Activated CD8-positive, alpha-beta memory T cell treated with anti-CD3 and anti-CD28 coated beads, Interleukin-2, amount 50 U/mL, for 4 hours (primary cell): ENCODE measurements at places on chromosomes 7 and 10.

GRCh38 chr10:10392511-10392910, 625.2 kb upstream of the CELF2 start:
- DNase-seq: no peak

DNA sequence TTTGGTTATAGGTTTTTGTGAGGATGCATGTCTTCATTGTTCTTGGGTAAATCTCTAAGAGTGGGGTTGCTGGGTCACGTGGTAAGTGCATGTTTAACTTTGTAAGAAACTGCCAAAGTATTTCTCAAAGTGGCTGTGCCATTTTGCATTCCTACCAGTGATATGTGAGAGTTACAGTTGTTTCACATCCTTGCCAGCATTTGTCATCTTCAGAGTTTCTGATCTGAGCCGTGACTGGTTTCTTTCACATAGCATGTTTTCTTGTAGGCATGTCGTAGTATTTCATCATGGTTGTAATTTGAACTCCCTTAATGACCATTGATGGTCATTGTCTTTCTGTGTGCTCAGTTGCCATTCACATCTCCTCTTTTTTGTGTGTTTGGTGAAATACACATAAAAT, 286.0 kb downstream of the RNLS start:
- no peak for DNase-seq

DNA sequence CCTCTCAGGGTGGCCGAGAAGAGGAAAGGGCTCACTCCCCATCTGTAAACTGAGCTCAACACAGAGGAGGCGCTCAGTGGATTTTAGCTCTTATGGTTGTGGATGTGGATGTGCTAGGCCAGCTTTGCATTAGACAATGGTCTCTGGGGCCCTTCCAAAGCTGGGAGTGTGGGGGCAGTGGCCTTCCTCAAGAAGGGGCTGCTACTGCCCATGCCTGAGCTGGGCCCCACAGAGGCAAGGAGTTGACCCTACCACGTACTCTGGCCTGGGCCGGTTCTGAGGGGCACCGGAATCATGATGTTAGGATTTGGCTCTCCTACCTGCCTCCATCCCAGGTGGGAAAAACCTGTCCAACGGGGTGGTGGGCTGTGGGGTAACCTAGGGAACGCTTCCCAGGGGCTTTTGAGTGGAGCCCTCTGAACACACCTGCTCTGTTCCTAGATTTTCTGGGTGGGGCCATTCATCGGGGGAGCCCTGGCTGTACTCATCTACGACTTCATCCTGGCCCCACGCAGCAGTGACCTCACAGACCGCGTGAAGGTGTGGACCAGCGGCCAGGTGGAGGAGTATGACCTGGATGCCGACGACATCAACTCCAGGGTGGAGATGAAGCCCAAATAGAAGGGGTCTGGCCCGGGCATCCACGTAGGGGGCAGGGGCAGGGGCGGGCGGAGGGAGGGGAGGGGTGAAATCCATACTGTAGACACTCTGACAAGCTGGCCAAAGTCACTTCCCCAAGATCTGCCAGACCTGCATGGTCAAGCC, 11.5 kb downstream of the AQP1 start:
- peak; percentile 9 for DNase-seq

GRCh38 chr7:18174996-18175395, 147.3 kb upstream of the PRPS1L1 start:
- DNase-seq: no peak

DNA sequence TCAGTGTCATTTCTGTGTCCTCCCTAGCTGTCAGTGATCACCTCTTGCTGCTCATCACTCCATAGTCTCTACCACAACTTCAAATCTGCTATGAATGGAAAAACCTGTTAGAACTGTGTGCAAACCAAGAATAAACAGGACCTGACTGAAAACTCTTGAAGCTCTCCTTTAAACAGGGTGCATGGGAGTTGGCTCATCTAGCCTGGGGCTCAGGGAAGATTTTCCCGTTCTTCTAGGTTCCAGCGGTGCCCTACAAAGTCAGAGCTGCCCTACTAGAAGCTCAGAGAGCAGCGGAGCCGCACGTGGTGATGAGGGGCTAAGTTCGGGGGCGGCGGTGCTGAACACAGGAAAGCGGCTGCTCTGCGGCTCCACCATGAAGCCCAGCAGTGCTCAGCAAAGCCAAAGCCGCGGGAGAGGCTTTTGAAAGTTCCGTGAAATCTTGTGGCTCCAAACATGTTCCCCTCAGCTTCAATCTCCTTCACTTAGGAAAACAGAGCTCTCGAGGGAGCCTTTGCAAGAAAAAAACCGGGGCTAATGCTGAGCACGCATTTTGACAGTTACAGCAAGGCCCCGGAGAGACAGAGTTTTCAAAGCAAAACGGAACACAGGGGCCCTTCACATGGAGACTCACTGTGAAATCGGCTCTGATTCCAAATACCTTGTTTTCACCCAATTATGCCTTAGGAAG, 30.5 kb downstream of the RGS10 start:
- DNase-seq: no peak

GRCh38 chr7:42278344-42278743, 41.3 kb upstream of the GLI3 start:
- no peak for DNase-seq

- no peak for DNase-seq
Observed at GRCh38 chr10:89744026-89744425, 42.6 kb downstream of the KIF20B start.

DNA sequence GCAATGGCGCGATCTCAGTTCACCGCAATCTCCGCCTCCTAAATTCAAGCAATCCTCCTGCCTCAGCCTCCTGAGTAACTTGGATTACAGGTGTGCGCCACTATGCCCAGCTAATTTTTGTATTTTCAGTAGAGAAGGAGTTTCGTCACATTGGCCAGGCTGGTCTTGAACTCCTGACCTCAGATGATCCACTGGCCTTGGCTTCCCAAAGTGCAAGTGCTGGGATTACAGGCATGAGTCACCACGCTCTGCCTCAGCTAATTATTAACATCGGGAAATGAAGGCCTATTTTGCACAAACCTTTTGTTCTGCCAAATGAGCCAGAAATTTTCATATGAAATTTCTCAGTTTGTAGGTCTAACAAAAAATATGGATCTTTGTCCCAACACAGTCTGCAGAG, 106.7 kb upstream of the ODAD2 start:
- DNase-seq: no peak

DNA sequence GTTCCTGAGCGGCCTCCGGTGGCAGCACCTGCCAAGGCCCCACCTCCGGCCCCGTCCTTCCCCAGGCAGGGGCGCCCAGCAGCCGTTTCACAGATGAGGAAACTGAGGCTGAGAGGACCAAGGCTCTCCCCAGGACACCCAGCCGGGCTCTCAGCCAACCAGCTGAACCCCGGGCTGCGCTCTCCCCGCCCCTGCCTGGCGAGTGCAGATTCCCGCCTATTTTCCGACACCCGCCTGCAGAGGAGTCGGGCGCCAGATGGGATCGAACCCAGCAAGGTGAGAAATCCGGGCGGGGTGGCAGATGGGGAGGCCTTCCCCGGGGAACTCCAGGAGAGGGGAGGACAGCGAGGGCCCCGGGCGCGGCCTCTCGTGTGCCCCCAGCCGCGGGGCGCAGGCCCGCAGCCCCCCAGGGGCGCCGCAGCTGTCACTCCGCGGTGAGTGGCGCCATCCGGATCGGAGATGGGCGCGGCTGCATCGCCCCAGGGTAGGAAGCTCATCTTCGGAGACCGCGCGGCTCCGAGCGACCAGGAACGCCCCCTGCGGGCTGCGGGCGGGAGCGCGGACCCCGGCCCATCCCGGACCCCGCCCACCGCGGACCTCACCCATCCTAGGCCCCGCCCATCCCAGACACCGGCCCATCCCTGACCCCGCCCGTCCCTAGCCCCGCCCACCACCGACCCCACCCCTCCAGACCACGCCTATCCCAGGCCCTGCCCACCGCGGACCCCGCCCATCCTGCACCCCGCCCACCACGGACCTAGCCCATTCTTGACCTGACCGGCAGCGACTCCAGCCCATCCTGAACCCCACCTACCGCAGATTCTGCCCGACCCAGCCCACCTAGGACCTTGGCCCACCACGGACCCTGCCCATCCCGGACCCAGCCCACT, 90.3 kb downstream of the MICALL2 start:
- no peak for DNase-seq

DNA sequence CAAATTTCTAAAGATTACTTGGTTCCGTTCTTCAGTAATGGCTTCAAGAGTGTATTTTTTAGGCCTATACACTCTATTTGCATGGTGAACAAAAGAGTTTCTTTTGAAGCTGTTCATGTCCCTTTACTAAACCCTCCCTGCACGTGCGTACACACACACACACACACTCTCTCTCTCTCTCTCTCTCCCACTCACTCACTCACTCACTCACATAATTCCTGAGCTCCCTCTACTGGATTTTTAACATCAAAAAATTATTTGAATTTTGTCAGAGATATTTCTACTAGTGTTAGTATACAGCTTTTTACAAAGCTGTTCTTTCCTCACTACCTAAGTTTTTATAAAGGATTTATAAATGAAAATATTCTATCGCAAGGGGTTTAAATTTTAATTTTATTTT, 85.9 kb downstream of the UBE3C start:
- DNase-seq: no peak

DNA sequence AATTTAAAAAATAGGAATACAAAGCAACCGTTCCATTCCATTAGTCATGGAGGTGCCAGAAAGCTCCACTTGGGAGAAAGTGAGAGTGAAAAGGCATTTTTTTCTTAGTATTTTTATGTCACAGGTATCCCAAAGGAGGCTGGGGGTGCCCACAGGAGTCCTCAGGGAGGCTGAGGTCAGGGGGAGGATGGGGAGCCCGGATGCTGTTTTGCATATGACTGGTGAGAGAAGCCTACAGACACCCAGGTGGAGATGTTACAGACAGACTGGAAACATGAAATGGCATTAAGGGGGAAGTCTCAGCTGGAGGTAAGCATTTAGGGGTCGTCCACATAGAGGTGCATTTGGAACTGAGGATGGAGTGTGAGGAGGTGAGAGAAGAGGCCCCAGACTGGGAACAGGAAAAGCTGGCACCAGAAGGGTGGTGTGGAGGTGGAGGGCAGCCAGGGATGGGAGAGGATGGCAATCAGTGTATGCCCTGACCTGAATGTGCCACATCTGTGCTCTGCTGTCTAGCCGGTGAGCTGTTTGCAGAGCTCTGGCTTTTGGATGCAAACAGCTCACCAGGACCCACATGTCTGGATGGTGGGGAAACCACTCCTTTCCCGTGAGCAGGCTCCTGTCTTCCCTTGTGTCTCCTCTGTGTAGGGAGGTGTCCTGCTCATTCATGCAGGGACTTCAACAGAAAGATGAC, 101.1 kb downstream of the RAMP3 start:
- no peak for DNase-seq

- DNase-seq: no peak
Observed at GRCh38 chr10:104683567-104683966, 42.5 kb downstream of the SORCS3 start.

- no peak for DNase-seq
Observed at GRCh38 chr10:133523631-133524203, 3.4 kb upstream of the CYP2E1 start.

DNA sequence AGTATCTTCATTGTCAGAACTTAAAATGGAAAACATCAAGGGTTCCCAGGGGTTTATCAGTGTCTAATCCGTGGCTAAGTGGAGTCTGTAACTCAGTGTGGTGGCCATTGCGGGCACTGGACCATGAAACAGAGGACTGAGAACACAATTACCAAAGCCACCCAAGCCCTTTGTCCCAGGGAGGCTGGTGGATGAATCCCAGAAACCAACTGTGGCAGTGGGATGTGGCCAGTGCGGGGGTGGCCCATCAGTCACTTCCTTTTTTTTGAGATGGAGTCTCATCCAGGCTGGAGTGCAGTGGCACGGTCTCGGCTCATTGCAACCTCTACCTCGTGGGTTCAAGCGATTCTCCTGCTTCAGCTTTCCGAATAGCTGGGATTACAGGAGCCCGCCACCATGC, 61.8 kb downstream of the TACC2 start:
- no peak for DNase-seq

- DNase-seq: no peak
Observed at GRCh38 chr7:7517754-7518153, 17.9 kb downstream of the COL28A1 start.

- no peak for DNase-seq
Observed at GRCh38 chr7:106870983-106871410, 5.9 kb downstream of the PIK3CG start.

- no peak for DNase-seq
Observed at GRCh38 chr10:116444527-116445142, 17.0 kb downstream of the PNLIPRP3 start.

DNA sequence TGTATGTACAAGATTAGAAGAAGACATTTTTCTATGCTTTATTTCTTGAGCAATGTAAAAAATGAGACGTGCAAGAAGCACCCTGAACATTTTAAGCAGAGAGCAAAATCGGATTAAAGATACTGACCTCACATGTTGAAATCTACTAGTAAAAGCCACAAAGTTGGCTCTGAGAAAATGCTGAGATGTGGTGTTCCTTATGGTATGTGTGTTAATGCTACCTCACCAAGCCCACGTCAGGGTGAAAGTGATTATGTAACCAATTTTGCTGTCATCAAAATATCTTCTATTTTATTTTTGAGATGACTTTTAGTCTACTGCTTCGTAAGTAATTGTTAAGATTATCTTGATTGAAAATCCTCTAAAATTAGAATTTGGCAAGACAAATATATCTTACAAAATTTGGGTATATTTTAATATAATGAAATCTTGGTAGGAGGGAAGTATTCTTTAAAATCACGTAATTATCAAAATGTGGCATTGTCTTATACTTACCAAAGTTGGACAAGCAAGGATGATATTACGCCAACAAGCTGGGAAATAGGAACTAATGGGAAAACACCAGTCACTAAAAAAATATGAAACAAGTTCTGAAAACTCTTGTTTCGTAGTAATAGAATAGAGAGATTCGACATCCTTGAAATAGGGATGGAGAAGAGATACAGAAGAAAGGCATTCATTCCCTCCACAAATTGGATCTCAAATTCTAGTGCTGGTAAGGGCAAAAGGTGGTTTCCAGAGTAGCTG, 5.8 kb downstream of the ADO start:
- no peak for DNase-seq

- DNase-seq: no peak
Observed at GRCh38 chr10:49001402-49001801, 61.8 kb upstream of the LRRC18 start.

- DNase-seq: no peak
Observed at GRCh38 chr7:54560723-54561122, 18.5 kb downstream of the VSTM2A start.

GRCh38 chr7:116332766-116333165, 122.4 kb downstream of the TES start:
- no peak for DNase-seq

DNA sequence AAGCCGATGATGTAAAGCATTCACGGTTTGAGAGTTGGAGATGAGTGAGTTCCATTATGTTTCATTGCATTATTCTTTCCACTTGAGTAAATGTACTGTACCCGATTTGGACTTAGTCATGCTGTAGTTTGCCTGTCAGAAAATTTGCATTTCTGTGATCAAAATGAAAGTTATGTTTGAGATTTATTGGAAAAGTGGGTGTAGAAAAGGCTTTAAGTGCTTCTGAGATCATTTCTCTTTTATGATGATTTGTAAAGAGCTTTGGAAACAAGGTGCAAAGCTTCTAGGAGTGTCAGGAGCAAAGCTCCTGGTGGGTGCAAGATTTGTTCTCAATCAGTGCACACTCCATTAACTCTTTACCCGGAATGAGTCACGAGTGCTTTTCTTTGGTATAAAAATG, 204.1 kb upstream of the POM121L12 start:
- DNase-seq: no peak

GRCh38 chr7:151503902-151504714, 15.6 kb downstream of the RHEB start:
- no peak for DNase-seq
